ENCODE measurements at places on chromosomes 2 and 18. TPM values are rescaled to one million over a fixed set of nuclear protein-coding genes. Genes with fewer than 3 reads are reported as not detected.

Gene RAPGEF4
- polyA plus RNA-seq: 60.3 TPM

Gene TRIM43
- not detected for polyA plus RNA-seq

Gene IMPA2
- 11.0 TPM for polyA plus RNA-seq

Gene RGPD3
- polyA plus RNA-seq: 0.15 TPM

Gene ZNF396
- 3.8 TPM for polyA plus RNA-seq

Gene LBH
- polyA plus RNA-seq: 11.3 TPM

Gene PPP4R3B
- polyA plus RNA-seq: 22.9 TPM

Gene SPC25
- polyA plus RNA-seq: 0.97 TPM

Gene LDLRAD4
- polyA plus RNA-seq: 8.9 TPM

Gene SDC1
- polyA plus RNA-seq: 6.7 TPM

Gene POMC
- polyA plus RNA-seq: 115 TPM

Gene ICOS
- polyA plus RNA-seq: 0.07 TPM

Gene DES
- polyA plus RNA-seq: 58.4 TPM

Gene IL36G
- not detected for polyA plus RNA-seq

Gene ALPP
- polyA plus RNA-seq: not detected

Gene ASXL3
- 0.15 TPM for polyA plus RNA-seq

Gene UGT1A3
- not detected for polyA plus RNA-seq

Gene ALLC
- 7.9 TPM for polyA plus RNA-seq

Gene TFCP2L1
- polyA plus RNA-seq: 0.97 TPM

Gene FKBP1B
- polyA plus RNA-seq: 7.0 TPM

Gene FAP
- polyA plus RNA-seq: 1.4 TPM

Gene YES1
- polyA plus RNA-seq: 11.5 TPM

Measured in adrenal gland (tissue), 19 donors.